ENCODE measurements at places on chromosomes 7 and 10.

GRCh38 chr10:70896551-70896950, 8.2 kb upstream of the PCBD1 start:
- no peak for DNase-seq

GRCh38 chr7:99638731-99639130, 22.0 kb downstream of the ZSCAN25 start:
- no peak for DNase-seq

GRCh38 chr7:298743-299142, 8.8 kb downstream of the FOXL3 start:
- DNase-seq: no peak

GRCh38 chr7:43463401-43463980, 119.4 kb upstream of the STK17A start:
- DNase-seq: no peak
